Activated T-helper 1 cell treated with anti-CD3 and anti-CD28 coated beads, Interleukin-12 subunit alpha, Interleukin-12 subunit beta, Interleukin-2, Interleukin-4 antibody, amounts not matched to agents 30 ng/mL and 10 ng/mL and 1 ng/mL, durations not matched to agents 14 hours and 24 hours and 36 hours (primary cell): ENCODE measurements at places on chromosomes 2 and 18. TPM values are rescaled to one million over a fixed set of nuclear protein-coding genes. Genes with fewer than 3 reads are reported as not detected.

GRCh38 chr2:237742191-237742590 is 56.4 kb upstream of the RBM44 start:
- H3K27me3 ChIP-seq = no peaks in the 10 kb centered on the region
- no peak for DNase-seq
- peaks cover 38% of the 10 kb centered on the region for H3K4me1 ChIP-seq

GRCh38 chr2:230634146-230634545 is 78.5 kb upstream of the CAB39 start:
- no peak for DNase-seq
- H3K27me3 ChIP-seq = no peaks in the 10 kb centered on the region
- H3K36me3 ChIP-seq = no peaks in the 10 kb centered on the region
- no peak overlapping the region for H3K27ac ChIP-seq
- peaks cover 29% of the 10 kb centered on the region for H3K4me1 ChIP-seq
- no peak overlapping the region for H3K4me3 ChIP-seq

COL4A3 gene
- total RNA-seq = not detected in 2 replicates

CYTIP gene
- total RNA-seq = 296 and 302 TPM in 2 replicates

KCNK3 gene
- not detected in 2 replicates for total RNA-seq

DNA sequence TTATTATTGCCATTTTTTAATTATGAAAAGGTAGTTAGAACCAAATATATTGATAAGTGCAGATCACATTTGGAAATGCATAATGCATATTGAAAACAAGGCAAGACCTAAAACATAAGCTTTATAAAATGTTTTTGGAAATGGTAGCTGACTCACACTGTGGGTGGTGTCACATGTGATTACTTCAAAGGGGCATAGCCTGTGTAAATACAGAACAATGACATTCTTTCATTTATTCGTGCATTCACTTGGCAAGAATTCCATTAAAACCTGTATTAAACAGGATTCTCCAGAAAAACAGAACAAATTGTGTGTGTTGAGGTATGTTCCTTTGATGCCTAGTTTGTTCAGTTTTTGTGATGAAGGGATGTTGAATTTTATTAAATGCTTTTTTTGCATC is 427.3 kb upstream of the ST6GAL2 start:
- DNase-seq = no peak
- H3K36me3 ChIP-seq = no peaks in the 10 kb centered on the region
- H3K4me1 ChIP-seq = no peaks in the 10 kb centered on the region
- no peak overlapping the region for H3K27ac ChIP-seq
- peaks cover under 1% of the 10 kb centered on the region for H3K27me3 ChIP-seq
- no peak overlapping the region for H3K4me3 ChIP-seq

NAGK gene
- total RNA-seq = 75.2 and 83.2 TPM in 2 replicates

ABCG8 gene
- 0.13 TPM in 1 of 2 replicates, not detected in the other for total RNA-seq

- no peak overlapping the region for H3K27ac ChIP-seq
- peaks cover 32% of the 10 kb centered on the region for H3K4me1 ChIP-seq
- peaks cover 46% of the 10 kb centered on the region for H3K36me3 ChIP-seq
- no peak overlapping the region for H3K4me3 ChIP-seq
- H3K27me3 ChIP-seq = no peaks in the 10 kb centered on the region
Observed at GRCh38 chr2:181517685-181518301, 60.6 kb downstream of the ITGA4 start.

IL36G gene
- total RNA-seq = not detected in 2 replicates

EPB41L3 gene
- total RNA-seq = 1.7 and 2.7 TPM in 2 replicates

DNA sequence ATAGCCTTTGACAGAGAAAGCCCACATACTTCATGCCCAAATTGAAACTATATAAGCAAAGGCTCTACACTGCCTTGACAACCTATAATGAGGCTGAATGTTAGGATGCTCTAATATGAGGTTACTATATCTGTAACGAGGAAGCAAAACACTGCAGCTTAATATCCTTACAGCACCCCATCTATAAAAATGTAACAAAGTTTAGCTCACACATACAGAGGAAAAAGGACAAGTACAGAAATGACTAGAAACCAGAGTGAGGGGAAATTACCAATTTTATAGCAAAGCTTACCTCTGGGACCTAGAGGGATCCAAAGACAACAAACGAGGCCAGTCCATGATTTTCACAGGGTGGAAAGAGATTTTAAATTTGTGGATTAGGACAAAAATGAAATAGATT is 138.5 kb downstream of the COL4A4 start:
- H3K4me3 ChIP-seq = no peak overlapping the region
- no peaks in the 10 kb centered on the region for H3K36me3 ChIP-seq
- no peaks in the 10 kb centered on the region for H3K4me1 ChIP-seq

TWIST2 gene
- not detected in 2 replicates for total RNA-seq

LINC00305 gene
- not detected in 2 replicates for total RNA-seq
